Activated CD4-positive, alpha-beta T cell treated with anti-CD3 and anti-CD28 coated beads, Interleukin-2, amount 50 U/mL, for 4 hours (primary cell): ENCODE measurements at places on chromosomes 7 and 10.

GRCh38 chr7:29495653-29496052 is 68.0 kb upstream of the PRR15 start:
- DNase-seq: no peak

DNA sequence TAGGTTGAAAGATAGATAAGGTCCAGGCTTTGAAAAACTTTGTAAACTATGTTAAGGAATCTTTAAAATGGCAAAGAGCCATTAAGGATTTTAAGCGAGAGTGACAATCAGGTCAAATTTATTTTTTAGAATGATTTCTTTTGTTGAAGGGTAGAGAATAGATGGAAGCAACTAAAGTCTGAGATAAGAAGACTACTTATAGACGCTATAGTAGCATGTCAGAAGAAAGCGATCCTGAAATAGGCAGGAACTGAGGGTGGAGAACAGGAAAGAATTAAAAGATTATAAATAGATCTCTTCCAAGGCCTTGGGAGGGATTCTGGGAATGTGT is 13.0 kb upstream of the TSPAN13 start:
- DNase-seq: no peak

GRCh38 chr10:32556783-32557395 is 110.9 kb downstream of the CCDC7 start:
- no peak for DNase-seq

GRCh38 chr7:155821851-155822250 is 9.6 kb upstream of the SHH start:
- DNase-seq: no peak

DNA sequence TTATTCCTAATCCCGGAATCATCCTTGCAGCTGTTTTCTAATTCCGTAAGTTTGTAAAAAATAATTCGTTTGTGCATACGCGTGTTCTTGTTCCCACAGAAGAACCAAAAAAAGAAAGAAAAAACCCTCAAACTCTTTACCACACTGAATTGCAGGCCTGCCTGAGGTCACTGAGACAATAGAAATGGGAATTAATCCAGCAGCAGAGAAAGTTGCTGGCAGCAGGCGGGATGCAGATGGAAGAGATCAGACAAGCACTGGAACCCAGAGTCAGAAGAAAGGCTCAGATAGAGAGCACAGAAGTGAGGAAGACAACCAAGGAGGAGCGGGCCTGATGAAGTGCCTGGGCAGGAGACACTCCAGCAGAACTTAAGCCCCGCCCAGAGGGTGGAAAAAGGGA is 141.5 kb upstream of the VWC2 start:
- no peak for DNase-seq

- DNase-seq: no peak
These were observed 4.7 kb upstream of the HBP1 start for GRCh38 chr7:107164092-107164491.

GRCh38 chr7:1192171-1192676 is 32.2 kb upstream of the ZFAND2A start:
- no peak for DNase-seq

DNA sequence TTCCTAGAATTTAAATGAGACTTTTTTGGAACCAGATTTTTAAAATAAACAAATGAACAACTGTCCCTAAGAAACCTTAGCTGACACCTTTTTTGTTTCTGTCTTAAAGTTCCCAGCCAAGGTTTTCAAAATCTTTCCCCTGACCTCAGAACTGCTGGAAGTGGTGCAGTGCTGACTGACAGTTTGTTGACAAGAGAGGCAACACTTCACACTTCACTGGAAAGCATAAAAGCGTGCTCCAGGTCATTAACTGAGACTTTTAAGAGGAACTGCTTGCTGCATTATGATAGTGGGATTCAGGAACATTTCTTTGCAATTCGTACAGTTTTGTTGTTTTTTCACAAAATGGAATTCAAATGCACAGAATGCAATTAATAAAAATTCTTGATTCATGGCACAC is 36.2 kb downstream of the SYPL1 start:
- no peak for DNase-seq

DNA sequence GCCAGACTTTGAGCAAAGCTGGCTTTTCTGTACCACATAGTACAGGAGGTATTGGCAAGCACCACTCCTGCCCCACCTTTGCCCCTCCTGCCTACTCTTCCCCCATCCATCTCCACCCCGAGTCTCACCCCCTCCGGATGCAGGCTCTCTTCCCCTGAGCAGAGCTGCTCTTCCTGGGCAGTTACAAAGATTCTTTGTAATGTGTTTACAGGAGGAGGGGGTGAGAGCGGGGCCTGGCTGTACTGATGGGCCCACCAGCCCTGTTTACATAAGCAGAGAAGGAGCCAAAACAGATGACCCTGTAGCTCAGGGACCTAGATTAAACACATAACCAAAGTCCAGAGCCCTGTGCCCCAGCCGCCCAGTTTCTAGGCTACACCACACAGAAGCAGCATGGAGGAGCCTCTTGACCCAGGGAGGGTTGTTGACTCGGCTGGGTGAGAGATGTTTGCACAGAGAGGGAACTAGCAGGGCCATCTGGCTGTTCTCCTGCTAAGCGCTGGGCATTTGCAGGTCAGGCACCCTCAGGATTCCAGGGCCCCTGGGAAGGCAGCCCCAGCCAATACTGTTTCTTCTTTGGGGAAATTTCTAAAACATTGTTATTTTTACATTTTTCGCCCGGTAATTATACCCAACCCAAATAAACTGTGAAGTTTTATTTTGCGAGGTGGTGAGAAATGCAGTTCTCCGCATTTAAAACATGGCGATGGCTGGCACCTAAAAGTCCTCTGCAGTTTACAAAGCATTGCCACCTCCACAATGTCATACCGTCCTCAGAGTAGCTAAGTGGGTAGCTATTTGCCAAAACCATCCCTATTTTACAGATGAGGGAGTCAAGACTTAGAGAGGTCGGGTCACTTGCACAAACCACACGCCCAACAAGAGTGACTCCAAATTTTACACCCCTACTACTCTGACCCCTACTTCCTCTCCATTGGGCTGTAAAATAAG is 11.4 kb upstream of the ZKSCAN1 start:
- DNase-seq: no peak

DNA sequence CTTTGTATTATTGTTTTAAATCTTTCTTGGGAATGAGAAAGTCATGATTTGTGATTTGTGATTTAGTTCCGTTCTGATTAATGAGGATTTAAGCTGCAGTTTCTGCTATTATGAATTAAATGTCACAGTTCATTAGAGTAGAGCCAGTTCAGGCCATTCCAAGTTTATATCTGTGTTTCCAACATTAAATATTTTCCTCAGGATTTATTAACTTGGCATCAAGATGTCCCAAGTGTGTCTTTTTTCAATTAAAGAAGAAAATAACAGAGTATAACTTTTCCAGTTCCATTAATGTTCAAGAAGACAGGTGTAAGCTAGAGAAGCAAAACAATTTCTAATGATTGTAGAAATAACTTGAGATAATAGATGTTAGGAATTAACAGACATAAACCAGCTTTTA is 1183.2 kb upstream of the CELF2 start:
- DNase-seq: no peak

DNA sequence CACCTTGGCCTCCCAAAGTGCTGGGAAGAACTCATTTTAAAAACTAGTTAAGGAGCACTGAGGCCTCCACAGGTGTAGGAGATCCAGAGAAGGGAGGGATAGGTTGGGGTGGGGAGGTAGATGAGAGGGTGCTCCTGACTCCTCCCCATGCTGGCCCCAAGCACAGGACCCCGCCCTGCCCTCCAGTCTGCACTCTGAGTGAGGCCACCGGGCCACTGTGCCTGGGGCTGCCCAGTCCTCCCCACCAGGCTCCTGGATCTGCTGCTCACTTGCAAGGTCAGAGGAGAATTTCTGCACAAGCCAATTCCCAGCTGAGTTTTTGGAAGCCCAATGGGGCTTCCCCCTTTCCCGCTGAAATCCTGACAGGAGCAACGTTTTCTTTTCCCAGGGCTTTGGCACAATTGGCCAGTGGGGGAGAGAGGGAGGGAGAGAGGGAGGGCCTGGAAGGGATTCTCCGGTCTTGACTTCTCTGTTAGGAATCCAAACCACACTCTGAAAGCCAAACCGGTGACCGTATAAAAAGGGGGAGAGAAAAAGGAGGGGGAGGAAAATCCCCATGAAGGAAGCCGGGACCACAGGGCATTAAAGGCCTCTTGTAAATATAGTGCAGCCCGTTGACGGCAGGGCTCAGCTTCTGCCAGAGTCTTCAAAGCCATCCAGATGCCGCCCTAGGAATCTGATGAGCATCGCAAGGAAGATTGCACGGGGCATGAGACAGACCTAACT is 116.2 kb downstream of the SH3PXD2A start:
- no peak for DNase-seq

GRCh38 chr7:103127006-103127405 is 21.9 kb downstream of the NAPEPLD start:
- DNase-seq: no peak

GRCh38 chr10:102673819-102674511 is 29.7 kb downstream of the TRIM8 start:
- peak; percentile 52 for DNase-seq

GRCh38 chr7:38731215-38731614 is 100.0 kb upstream of the AMPH start:
- no peak for DNase-seq

DNA sequence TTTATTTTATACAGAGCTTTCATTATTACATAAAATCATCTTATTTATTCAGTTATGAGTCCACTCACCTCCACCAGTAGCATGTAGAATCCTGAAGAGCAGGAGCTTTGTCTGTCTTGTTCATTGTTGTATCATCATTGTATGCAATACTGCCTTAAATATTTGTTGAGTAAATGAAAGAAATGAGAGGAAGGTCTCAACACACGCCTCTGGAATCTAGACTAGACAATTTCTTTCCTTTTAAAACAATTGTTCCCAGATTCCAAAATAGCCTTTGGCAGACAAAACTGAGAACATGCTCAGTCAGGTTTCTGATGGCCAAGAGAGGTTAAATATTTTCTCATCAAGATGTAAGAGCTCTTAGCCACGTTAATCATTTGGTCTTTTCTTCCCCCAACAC is 173.1 kb upstream of the AGR3 start:
- DNase-seq: no peak

DNA sequence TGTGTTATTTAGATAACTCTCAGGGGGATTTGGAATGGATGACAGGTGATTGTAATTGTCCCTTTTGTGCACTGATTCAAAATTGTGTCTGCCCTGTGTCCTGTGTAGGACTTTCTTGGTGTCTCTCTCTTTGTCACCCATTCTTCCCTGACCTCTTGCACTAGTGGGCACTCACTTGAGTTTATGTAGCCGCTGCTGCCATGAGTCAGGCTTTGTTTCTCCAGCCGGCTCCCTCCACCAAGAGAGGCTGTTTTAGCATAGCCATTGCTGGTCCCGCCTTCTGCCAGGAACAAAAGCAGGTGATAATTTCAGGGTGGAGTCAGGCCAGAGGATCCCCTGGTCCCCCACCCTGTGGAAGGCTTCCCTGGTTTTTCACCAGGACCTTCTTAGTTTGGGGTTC is 8.4 kb downstream of the COL17A1 start:
- DNase-seq: no peak

DNA sequence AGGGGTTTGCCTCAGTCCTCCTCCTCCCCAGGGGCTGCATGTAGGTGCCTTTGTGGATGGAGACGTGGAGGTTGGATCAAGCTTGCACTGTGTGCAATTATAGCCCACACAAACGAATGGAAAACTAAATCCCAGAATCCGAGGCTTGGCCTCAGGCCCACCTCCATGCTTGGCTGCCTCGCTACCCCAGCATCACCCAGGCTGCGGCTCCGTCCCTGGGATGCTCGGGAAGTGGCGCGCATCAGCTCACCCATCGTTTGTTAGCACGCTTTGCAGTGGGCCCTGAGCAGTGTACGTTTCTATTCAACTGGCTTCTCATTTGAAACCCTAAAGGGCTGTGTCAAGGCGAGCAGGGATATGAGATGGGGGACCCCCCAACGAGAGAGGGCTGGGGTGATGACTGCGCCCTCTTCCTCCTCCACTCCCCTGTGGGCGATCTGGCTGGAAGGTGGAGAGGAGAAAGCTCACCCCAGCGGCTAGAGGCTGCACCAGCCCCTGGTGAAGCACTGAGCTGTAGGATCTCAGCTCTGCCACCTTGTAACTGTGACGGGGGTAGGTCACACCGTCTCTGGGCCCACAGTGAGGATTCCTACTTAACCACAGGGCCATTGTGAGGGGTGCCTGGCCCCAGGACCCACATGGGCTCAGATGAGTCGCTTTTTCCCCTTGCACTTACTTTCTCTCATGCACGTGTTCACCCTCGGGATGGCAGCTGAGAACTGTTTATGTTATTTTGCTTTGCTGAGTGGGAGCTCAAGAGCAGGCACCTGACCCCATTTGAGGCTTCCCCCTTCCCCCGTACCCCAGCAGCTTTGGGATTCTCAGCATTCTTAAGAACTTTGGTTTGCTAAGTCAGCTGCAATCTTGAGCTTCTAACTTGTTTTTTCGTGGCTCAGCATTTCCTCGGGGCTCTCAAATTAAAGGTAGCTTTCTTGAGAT is 12.7 kb upstream of the BTBD16 start:
- DNase-seq: no peak

DNA sequence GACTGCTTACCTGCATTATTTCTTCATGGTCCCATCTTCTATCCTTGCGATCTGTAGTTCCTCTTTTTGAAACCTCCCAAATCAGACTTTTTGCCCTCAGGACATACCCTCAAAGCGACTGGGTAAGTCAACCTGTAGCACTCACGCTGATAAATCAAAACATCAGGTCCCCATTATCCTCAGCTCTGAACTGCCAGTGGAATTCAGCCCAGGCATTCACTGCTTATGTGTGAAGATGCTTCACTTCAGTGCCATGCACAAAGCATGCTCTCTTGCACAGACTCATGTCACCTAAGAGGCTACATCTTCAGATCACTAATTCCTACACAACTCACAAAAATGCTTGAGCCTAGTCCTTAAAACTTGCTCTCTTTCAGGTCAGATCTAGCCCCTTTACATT is 283.6 kb upstream of the KLF6 start:
- DNase-seq: no peak

DNA sequence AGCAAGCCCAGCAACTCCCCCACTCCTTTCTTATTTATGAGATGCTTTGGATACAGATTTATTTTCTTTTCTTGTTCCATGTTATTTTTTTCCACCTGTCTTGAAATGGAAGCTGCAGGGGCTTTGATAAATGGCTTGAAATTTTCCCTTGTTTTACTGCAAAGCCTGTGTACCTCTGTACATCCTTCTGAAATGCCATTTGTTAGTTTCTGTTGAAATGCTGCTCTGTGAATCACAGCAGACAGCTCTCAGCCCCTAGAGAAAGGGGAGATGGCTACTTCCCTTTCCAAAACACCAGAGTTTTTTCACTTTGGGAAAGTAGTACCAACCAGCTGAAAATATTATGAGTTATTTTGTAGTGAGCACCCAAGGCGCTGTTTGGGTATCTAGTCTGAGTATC is 304.2 kb downstream of the ELMO1 start:
- no peak for DNase-seq

DNA sequence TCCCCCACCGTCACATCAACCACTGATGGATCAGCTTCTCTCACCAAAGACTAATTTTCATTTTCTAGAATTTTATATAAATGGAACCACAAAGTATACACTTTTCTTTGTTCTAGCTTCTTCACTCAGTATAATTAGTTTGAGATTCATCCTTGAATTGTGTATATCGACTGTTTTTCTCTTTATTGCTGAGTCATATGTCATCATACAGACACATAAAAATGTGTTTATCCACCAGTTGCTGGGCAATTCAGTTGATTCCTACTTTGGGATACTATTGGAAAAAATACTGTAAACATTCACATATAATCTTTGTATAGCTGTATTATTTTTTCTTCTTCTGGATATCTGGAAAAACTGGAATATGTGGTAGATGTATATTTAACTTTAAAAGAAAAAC is 26.6 kb downstream of the PDK4 start:
- DNase-seq: no peak

- peak; percentile 76 for DNase-seq
These were observed 147.6 kb downstream of the ARID5B start for GRCh38 chr10:62048919-62049623.
